ENCODE measurements at places on chromosomes 13 and 19.

DNA sequence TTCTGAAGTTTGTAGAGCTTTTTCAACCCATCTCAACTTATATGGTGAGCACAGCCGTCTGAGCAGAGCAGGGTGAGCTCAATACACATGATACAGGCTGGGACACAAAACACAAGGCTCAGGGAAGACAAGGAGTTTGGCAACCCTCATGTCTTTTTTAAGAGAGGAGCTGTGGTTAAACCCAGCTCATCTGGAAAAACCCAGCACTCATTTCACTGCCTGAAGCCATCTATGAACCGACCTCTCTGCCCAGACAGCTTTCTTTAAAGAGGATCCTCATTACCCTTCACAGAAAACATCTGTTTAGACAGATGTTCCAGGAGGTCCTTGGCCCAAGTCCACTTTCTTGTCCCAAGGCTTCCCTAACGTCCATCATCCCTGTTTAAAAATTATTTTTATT lies 170.0 kb upstream of the TSHZ3 start:
- DNase-seq, result no peak

- DNase-seq, result no peak
These were observed 135.7 kb downstream of the CRYL1 start for GRCh38 chr13:20389696-20390525.

DNA sequence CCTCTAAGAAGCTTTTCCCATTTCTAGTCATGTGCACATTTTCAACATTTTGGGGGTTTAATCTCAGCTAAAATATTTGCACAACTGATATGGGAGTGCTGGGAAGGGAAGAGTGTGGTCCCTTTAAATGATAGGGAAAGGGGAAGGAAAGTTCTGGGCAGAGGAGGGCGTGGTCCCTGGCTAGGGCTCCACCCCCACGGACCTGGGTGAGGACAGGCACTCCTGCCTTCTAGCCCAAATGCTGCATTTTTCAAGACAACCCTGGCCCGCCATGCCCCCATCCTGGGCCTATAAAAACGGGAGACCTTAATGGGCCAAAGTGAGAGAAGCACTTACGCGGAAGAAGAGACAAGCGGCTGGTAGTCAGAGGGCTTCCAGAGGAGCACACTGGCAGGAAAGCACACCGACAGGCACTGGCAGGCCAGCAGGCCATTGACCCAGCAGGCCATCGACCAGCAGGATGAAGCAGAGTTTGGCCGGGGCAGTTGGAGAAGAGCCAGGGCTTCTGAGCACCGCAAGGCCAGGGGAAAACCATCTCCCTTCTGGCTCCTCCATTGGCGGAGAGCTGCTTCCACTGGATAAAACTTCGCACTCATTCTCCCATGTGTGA lies 266.7 kb downstream of the SPRY2 start:
- DNase-seq, result no peak

- DNase-seq, result no peak
These were observed 124.1 kb downstream of the COG6 start for GRCh38 chr13:39779337-39780265.

- DNase-seq, result no peak
These were observed 194.6 kb downstream of the KLF12 start for GRCh38 chr13:73939603-73940002.

DNA sequence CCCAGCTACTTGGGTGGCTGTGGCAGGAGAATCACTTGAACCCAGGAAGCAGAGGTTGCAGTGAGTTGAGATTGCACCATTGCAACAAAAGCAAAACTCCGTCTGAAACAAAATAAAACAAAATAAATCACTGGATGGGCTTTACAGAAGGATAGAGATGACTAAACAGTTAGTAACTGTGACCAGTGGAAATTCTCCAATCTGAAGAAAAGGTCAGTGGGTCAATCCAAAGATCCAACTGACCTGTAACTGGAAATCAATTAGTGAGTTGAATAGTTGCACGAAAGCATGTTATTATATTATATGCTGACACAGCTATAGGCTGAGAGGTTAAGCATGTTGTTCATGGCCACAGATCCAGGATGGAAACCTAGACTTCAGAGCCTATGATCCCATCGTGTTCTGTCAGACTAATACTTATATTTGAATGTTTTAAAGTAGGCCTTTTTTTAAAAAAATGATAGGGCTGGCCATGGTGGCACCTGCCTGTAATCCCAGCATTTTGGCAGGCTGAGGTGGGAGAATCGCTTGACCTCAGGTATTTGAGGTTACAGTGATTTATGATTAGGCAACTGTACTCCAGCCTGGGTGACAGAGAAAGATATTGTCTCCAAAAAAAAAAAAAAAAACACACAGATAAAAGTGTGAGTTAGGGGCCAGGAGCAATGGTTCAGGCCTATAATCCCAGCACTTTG lies 1.4 kb downstream of the ECH1 start:
- no peak for DNase-seq

GRCh38 chr19:48568345-48568886 lies 16.4 kb downstream of the SULT2B1 start:
- DNase-seq, result no peak

DNA sequence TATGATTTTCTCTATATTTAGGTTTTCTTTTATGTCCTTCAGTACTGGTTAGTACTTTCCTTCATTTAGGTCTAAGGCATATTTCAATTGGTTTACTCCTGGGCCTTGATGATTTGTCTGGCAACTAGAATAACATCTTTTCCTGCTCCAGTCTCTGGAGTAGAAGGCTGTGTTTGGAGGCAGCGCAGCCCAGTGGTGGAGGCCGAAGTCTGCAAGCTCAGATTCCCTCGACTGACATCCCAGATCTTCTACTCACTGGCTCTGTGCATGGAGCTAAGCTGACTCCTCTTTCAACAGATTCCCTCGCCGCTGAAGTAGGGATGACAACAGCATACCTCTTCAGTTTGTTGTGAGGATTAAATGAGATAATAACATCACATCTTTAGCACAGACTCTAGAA lies 141.0 kb downstream of the RAP2A start:
- no peak for DNase-seq

DNA sequence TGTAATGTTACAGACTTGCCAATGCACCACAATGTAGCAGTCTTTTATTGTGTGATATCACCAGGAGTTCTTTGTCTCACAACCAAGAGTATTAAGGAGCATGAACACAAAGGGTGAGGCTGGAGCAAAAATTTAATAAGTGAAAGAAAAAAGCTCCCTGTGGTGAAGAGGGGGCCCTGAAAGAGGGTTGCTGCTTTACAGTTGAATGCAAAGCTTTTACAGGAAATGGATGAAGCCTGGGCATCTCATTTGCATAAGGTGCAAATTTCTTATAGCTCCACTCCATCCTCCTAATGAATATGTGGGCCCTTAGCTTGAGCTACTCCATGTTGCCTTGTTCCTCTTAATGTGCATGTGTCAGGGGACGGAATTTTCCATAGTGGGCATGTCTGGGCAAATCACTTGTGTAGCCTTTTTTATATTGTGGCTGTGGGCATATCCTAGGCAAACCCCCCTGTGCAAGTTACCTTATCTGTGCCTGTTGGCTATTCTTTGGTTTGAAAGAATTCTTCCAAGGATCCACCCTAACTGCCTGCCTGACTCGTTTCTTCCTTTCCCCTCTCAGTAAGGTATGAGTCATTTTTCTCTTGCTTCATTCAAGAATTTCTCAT lies 45.3 kb upstream of the TRPC4 start:
- no peak for DNase-seq

- no peak for DNase-seq
These were observed 25.5 kb downstream of the AP2S1 start for GRCh38 chr19:46824890-46825730.

GRCh38 chr13:113110852-113111315 lies 5.3 kb downstream of the F7 start:
- no peak for DNase-seq

GRCh38 chr13:30732046-30732390 lies 3.3 kb upstream of the ALOX5AP start:
- no peak for DNase-seq

GRCh38 chr13:112713517-112714253 lies 23.8 kb downstream of the ATP11A start:
- no peak for DNase-seq

- no peak for DNase-seq
These were observed 9.1 kb upstream of the OLFM2 start for GRCh38 chr19:9945319-9945966.

GRCh38 chr19:18049385-18049784 lies 37.3 kb downstream of the IL12RB1 start:
- DNase-seq, result no peak

GRCh38 chr13:60509601-60510386 lies 112.8 kb downstream of the TDRD3 start:
- no peak for DNase-seq

- no peak for DNase-seq
These were observed 666.6 kb downstream of the SLITRK1 start for GRCh38 chr13:83215627-83216026.

DNA sequence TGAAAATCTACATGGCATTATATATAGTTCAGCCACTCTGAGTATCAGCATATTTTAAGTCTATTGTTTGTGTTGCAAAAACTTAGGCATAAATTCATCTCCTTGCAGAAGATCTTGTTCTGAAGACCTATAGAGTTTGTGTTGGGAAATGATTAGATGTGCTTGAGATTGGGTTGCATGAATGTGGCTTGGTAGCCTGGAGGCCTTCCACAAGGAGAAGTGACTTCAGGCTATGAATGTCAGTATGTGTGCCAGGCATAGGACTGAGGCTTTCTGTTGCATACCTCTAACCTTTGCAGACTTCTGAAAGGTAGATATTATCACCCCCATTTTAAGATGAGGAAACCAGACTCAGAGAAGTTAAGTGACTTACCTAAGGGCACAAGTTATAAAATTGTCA lies 188.6 kb downstream of the OLFM4 start:
- no peak for DNase-seq

DNA sequence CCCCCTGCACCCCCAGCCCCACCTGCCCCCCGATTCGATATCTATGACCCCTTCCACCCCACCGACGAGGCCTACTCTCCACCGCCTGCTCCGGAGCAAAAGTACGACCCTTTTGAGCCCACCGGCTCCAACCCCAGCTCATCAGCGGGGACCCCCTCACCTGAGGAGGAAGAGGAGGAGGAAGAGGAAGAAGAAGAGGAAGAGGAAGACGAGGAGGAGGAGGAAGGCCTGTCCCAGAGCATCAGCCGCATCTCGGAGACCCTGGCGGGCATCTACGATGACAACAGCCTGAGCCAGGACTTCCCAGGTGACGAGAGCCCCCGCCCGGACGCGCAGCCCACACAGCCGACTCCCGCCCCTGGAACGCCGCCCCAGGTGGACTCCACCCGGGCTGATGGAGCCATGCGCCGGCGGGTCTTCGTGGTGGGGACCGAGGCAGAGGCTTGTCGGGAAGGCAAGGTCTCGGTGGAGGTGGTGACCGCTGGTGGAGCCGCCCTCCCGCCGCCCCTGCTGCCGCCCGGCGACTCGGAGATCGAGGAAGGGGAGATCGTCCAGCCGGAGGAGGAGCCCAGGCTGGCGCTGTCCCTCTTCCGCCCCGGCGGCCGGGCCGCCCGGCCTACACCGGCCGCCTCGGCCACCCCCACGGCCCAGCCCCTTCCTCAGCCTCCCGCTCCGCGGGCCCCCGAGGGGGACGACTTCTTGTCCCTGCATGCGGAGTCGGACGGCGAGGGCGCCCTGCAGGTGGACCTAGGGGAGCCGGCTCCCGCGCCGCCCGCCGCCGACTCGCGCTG lies 9.2 kb downstream of the SCAF1 start:
- DNase-seq, result no peak

GRCh38 chr13:66835040-66835628 lies 395.0 kb downstream of the PCDH9 start:
- DNase-seq, result no peak

GRCh38 chr13:75633285-75633684 lies 2.8 kb upstream of the LMO7 start:
- no peak for DNase-seq

- DNase-seq, result no peak
These were observed 1.3 kb upstream of the DOCK9 start for GRCh38 chr13:98979012-98979660.

DNA sequence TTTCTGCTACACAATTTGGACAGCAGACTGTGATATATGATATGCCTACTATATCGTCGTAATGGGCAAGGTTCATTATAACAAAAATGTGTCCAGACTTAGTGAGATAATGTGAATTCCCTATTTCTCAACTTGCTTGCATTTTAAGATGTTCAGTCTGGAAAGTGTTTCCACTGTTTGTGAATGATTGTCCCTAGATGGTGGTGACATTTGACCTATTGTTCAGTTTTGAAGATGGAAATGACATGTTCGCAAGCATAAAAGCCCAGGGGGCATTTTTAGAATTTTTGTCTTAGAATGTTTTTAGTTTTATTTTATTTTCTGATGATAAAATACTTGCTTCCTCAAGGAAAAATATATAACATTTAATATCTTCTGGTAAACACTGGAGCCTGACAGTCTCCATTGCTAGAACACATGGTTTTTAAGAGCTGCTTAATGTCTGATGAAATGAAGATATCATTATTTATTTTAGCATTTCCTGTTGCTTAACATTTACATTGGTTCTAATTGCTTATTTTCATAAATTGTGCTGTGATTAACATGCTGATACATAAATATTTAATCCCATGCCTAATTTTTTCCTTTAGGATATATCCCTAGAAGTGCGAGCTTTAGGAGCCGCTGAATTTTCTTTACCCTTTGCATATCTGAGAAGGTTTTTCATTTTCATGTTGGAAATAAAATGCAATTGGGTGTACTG lies 27.1 kb downstream of the MBNL2 start:
- no peak for DNase-seq

- DNase-seq, result no peak
These were observed 357.7 kb downstream of the LMO7 start for GRCh38 chr13:75993823-75994222.

DNA sequence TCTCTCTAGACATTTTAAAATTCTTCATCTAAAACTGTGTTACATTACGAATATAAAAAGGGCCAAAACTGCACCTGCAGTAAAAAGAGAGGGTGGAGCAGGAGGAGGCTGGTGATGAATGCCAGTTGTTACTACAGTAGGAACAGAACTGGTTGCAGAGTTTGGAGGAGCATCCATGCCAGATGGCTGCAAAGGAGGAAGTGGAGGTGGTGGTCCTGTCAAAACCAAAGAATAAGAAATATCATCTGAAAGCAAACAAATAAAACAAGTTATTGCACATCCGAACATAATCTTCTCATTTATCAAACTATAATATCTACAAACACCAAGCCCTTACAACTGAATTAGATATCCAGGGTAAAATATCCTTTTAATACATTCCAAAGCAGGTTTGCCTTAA lies 40.1 kb downstream of the RBM26 start:
- DNase-seq, result no peak

DNA sequence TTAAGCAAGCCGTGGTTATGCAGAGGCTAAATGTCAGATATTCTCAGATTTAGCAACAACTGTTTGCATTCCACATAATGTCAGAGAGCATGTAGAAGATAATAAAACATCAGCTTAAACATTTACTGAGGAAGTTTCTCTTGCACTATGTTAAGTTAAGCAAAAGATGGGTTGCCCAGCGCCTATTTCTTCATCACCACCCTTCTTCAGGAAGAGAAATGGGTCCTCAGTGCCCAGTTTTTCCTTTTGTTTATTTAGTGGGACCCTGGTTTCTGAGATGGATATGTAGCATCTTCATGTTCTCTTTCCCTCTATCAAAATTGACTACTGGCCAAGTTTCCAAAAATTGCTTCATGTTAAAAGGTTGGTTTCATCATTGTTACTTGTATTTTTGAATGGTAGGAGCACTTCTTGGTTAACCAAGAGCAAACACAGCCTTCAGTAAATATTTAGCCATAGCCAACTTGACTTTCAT lies 356.8 kb downstream of the RFC3 start:
- DNase-seq, result no peak

GRCh38 chr13:98454389-98454881 lies 122.5 kb downstream of the STK24 start:
- DNase-seq, result no peak

Data from progenitor cell of endocrine pancreas (in vitro differentiated cells).